ENCODE measurements at places on chromosomes 3 and 15.

- no peak for DNase-seq
Measured at GRCh38 chr15:99429681-99430081, 136.1 kb upstream of the MEF2A start.

GRCh38 chr3:159664006-159664405 is 324.6 kb upstream of the IL12A start:
- no peak for DNase-seq

DNA sequence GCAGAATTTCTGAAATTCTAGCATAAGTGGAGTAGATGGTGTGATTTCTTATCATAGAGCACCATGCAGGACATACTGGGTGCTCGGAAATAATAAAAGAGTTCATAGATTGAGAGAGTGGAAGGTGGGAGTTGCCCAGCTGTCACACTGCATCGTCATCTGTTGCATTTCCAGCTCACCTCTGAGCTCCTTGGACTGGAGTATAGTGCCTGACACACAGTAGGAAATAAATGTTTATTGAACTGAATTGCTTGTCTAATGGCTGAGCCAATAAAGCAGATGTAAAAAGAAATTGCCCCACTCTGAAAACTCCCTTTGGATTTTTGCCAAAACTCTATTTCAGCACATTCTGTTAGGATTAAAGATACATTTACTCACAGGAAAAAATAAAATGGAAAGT is 108.9 kb upstream of the UBE2E1 start:
- no peak for DNase-seq

DNA sequence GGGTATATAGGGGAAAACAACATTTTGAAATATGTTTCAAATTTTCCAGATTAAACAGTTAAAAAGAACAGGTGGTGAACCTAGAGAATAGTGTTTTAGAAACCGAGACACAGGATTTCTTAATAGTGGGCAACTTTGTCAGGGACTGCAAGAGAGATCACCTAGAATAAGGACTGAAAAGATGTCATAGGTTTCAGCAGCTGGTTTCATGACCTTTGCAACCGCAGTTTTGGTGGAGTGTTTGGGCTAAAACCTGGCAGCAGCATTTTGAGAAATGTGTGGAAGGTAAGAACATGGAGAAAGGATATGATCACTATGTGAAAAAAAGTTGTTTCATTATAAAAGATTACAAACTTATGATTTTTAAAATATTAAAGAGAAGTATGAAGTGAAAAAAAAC is 34.9 kb downstream of the PRKCI start:
- no peak for DNase-seq

DNA sequence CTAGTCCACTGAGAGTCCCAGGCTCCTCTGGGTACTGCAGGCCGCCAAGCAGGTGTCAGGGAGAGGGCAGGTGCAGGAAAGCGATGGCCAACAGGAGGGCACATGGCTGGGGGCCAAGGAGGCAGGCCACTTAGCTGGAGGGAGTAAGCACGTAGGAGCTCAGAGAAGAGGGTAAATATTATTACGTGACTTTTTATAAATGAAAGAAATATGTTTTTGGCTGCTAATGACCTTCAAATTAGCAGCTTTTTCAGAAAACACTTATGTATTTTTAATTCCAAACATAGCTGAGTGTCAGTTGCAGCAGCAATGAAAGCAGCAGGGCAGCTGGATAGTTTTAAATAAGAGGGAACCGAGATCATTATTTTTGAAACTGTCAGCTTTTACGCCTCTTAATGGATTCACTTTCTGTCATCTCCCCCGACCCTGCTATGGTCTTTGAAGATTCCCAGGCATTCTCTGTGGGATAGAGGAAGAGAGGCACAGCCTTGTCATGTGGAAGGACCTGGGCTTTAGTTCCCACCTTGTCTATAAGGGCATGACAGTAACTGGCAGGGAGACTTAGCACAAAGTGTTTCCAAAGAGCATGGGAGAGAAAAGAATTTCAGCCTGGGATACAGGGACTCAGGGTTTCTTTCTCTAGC is 477.1 kb downstream of the EPHB1 start:
- no peak for DNase-seq

GRCh38 chr15:79394231-79394630 is 37.9 kb upstream of the MINAR1 start:
- no peak for DNase-seq

GRCh38 chr15:96858694-96859093 is 528.2 kb downstream of the NR2F2 start:
- no peak for DNase-seq

DNA sequence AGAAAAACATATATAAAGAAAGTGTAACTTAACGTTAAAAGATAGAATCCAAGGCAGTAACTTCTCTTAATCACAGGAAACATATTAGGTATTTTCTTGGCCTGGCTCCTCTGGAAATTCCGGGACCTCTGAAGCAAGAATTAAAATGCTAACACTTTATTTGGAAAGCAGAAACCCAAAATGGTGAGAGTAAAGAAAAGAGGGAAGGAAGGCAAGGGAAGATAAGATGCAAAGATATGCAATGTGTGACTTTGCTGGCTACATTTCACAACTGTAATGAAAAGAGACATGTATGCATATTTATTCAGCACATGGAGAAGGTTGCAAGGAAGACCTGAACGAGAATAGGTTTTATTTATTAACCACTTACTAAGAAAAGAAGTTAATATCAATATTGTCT is 372.5 kb downstream of the TBL1XR1 start:
- no peak for DNase-seq

GRCh38 chr3:69439643-69440270 is 53.9 kb upstream of the FRMD4B start:
- DNase-seq: no peak

DNA sequence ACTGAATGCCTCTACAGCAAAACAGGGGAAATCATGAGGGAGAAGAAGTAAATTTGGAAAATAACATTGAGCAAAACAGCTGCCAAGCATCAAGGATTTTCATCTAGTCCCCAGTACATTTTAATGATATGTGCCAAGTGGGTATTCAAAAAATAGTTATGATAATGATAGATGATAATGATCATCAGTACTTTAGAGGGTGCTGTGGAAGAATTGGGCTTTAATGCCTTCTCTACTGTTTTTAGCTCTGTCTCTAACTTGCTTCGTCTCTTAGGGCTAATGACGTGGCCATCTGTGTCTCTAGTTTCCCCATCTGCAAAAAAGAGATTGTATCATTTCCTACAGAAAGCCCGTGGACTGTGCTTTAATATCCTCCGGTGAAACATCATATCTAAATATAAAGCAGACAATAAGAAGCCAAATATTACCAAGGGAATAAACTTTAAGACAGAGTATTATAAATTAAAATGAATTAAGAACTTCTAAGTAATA is 10.2 kb upstream of the FSIP1 start:
- DNase-seq: no peak

GRCh38 chr3:67016522-67017080 is 18.5 kb downstream of the KBTBD8 start:
- DNase-seq: no peak

- DNase-seq: no peak
Measured at GRCh38 chr15:74832826-74833225, 6.4 kb downstream of the CPLX3 start.

DNA sequence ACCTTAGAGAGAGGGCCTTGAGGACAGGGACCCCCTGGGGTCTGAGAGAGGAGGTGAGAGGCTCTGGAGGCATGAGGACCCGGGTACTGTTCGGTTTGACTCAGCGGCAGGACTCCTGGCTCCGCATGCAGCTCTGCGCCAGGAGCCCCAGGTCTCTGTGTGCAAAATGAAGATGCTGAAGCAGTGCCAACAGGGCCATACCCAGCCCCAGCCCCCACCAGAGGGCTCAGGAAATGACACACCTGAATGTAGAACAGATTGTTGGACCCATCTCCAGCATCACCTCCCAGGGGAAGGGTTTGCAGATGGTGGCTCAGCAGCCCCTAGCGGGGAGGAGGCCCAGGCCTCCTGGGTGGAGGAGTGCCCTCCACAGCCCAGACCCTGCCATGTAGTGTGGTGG is 30.2 kb downstream of the EPHB3 start:
- no peak for DNase-seq

DNA sequence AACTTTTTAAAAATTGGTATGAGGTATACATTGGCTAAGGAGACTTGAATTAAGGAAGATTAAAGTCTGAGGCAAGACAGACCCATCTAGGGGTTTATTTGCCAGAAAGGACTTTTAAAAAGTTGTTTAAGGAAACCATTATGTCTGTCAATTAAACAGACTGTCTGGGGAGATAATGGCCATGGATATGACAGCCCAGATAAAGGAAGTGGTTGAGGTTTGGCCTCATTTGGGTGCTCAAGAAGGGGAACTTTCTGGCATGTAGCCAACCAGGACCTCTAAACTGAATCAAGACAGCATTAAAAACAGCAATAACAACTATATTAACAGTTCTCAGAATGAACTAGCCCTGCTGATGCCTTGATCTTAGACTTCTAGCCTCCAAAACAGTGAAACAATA is 9.9 kb upstream of the CD200R1L start:
- no peak for DNase-seq

- no peak for DNase-seq
Measured at GRCh38 chr15:48627260-48627940, 18.1 kb downstream of the FBN1 start.
